ENCODE measurements at places on chromosomes 1 and 21.

DNA sequence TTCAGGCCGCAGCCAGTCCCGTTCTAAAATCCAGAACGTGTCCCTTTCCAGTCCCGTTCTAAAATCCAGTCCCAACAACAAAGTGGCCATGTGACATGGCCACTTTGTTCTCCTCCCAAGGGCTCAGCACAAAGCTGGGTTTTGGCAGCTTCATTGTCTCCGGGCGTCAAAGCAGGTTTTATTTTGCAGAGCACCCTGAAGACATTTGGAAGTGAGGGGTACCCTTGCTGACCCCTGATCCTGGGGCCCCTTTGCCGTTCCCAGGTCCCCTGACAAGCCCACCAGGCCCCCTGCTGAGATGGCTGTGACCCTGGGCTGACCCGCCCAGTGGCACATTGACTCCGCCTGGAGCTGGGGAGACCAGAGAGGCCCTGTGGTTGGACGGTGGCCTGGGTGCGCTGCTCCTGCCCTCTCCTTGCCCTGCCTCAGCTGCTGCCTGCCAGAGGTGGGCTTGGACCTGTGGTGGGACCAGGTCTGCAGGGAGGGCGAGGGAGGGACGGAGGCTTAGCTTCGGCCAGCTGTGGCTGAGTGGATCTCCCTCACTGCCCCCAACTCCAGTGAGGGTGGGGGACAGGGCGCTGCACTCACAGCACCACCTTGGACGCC is 4.3 kb downstream of the PFKL start:
- no peak for DNase-seq

DNA sequence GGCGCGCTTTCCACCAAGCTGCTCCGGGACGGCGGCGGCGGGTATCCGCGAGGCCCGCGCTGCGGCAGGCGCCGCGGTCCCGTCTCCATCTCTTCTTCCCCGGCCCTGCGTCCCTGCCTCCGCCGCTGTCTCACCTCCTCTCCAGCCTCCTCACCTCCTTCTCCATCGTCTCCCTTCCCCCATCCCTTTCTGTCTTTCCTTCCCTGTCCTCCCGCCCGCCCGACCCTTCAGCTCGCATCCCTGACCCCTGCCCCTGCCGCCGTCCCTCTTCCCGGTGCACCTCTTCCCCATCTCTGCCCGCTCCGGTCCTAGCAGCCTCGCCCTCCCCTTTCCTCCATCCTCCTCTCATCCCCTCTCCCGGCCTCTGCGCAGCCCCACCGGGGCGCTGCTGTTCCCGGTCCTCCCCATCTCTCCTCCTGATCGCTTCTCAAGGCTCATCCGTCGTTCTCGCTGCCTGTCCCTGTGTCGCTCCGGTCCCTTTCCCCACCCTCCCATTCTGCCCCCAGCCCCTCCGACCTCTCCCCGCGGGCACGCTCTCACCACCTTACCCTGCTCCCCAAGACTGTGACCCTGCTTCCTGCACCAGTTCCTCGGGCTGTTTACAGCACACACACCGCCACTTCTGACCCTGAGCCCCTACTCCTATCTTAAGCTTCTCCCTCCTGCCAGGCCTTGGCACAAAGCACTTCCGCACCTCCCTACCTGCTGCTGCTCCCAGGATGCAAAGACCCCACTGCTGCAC is 760 bp upstream of the NPHP4 start:
- DNase-seq, result no peak

GRCh38 chr1:101178688-101179491 is 57.9 kb upstream of the S1PR1 start:
- DNase-seq, result no peak

DNA sequence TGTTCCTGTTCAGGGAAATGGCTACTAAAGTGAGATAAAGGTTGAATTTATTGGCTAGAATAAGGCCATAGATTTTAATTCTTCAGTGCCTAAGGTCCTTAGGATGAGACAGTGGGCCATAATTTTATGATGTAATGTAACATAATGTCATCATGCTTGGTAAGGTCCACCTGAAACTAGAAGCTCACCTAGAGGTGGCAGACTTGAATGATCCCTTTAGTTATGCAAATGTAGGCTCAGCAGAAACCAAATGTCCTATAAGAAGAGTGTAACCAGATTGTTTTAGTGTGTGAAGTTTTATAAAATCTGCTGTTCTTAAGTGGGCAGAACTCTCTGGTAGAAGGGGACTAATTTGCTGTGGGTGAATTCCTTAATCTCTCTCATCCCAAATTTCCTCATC is 13.5 kb upstream of the SETDB1 start:
- no peak for DNase-seq

DNA sequence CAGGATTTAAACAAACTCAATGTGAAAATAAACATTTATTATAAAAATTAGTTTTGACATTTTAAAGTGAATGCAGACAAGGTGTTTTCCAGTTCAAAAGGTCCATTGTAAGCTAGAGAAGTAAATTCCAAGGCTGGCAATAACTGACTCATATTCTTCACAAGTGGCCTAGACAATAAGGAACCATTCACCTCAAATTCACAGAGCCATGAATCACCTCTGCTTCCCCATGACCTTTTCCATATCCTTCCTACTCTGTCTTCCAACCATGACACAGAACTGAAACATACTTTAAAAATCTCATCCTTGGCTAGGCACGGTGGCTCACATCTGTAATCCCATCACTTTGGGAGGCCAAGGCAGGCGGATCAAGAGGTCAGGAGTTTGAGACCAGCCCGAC is 24.8 kb downstream of the F11R start:
- DNase-seq, result no peak

DNA sequence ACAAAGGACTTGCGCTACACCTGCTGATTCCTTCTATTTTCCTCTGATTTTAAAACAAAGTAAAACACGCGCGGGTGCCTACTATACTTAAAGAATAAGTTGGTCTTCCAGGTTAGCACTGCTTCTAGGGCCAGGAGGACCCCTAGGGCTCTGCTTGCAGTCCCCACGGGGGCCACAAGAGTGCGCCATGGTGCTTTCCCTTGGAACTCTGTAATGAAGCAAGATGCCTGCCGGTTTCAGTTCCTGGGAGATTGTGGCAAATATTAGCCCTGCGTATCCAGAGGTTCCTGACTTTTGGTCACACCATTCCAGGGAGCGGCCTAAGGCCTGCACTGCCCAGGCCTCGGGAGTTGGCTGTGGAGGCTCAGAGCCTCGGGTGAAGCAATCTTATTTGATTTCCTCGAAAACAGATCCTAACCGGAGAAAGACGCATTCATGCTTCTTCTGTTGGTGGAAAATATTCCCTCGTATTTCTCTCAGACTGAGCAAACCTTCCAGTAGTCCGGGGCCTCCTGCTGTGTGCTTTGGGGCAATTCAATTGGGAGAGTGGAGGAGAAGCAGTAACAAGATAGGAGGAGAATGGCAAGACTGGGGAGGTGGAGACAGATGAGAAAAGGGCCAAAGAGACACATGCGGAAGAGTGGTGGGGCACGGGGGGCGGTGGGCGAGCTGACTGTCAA is 25.3 kb downstream of the ADAM30 start:
- DNase-seq, result peak; percentile 73

GRCh38 chr1:25039229-25039628 is 109.2 kb upstream of the RUNX3 start:
- DNase-seq, result no peak

- DNase-seq, result no peak
These were observed 113.9 kb downstream of the MATN1 start for GRCh38 chr1:30609336-30609998.

DNA sequence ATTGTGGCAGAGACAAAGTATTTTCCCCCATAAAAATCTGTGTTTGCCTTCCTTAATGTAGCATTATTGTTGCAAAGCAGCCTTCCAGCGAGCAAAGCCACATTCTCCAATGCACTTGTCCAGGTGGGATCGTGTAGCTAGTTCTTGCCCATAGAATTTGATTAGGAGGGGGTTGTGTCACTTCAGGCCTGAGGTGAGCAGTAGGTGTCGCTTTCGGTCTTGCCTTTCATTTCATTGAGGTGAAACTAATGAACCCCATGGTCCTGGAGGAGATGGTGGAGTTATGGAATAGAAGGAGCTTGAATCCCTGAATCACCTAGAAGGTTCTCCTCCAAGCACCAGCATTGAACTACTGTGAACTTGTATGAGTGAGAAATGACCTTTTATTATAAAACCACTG is 318.9 kb upstream of the PBX1 start:
- no peak for DNase-seq

- DNase-seq, result no peak
These were observed 134.0 kb downstream of the DMRTB1 start for GRCh38 chr1:53592985-53593757.

DNA sequence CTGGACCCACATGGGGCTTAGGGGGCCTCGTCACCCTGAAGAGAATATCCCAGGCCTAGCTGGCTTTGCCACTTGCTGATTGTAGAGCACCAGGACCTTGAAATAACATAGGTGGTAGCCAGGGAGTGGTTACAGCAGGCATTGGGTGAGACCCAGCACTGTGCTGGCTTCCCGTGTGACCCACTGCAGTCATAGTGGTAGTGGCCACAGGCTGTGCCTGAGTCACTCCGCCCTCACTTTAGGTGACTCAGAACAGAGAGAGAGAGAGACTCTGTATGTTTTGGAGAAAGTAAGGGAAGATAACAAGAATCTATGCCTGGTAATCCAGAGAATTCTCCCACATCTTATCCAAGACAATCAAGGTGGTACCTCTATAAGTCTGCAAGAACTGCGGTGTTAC is 98.7 kb upstream of the LHX8 start:
- DNase-seq, result no peak

- DNase-seq, result peak; percentile 51
These were observed 139.7 kb upstream of the ARHGEF16 start for GRCh38 chr1:3314491-3315381.

GRCh38 chr1:191160837-191161236 is 683.2 kb upstream of the BRINP3 start:
- DNase-seq, result no peak

- no peak for DNase-seq
These were observed 1.3 kb downstream of the TBX15 start for GRCh38 chr1:118986555-118987467.

DNA sequence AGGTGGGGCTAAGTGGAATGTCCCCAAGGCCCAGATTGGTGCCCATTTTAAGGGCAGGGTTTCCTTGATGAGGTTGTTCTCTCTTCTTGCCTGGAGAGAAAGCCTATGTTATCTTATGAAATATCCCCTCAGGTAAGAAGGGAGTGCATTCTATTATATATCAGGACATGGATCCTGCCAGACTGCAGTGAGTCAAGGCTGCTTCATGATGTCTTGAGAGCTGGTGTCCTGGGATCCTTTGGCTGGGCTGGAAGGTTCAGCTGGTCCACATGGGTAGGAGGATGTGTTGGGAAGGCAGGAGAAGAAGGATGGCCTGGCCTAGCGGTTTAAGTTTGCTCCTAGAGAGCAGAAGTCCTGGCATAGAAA is 207.6 kb downstream of the ROR1 start:
- no peak for DNase-seq

- no peak for DNase-seq
These were observed 7.9 kb downstream of the KIF21B start for GRCh38 chr1:201015551-201016091.

DNA sequence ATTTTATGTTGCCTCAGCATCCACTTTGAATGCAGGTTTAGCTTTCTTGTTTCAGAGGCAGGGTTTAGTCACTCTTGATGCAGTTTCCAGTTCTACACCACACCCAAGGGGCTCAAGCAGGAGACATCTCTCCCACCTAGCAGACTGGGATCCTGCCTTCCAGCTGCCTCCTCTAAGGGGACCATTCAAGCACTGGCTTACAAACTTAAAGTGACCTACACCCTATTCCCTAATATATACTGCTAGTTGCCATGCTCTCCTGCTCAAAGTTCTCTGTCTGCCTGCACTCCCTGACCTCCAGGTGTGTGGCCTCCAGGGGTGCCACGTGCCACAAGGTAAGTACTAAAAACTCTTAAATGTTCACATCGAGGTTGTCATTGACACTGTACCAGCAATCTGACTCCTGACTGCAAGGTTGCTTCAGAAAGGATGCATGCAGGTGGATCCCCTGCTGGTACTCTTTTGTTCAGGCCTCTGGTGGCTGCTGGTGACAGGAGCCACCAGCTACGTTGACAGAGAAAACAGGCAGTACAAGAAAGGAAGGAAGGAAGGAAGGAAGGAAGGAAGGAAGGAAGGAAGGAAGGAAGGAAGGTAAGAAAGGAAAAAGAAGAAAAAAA is 185.9 kb downstream of the COQ8A start:
- DNase-seq, result no peak

GRCh38 chr1:160489513-160490261 is 33.4 kb downstream of the SLAMF6 start:
- DNase-seq, result no peak

DNA sequence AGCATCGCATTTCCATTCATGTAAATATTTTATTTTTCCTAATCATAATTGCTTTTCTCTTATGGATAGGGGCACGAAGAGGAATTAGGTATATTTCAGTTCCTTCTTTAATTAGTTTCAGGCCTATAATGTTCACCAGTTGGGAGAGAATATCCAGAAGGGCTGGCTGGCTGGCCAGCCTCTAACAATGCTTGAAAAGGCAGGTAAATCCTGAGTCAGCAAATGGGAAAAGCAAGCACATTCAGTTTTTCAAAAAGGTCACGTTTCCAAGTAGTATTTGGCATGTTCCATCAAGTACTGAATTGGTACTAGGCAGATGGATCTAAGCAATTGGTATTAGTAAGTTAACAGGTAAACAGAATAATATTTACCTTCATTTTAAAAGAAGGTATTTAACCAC is 8.0 kb downstream of the RAB29 start:
- no peak for DNase-seq

GRCh38 chr1:201022820-201023516 is 546 bp downstream of the KIF21B start:
- no peak for DNase-seq

DNA sequence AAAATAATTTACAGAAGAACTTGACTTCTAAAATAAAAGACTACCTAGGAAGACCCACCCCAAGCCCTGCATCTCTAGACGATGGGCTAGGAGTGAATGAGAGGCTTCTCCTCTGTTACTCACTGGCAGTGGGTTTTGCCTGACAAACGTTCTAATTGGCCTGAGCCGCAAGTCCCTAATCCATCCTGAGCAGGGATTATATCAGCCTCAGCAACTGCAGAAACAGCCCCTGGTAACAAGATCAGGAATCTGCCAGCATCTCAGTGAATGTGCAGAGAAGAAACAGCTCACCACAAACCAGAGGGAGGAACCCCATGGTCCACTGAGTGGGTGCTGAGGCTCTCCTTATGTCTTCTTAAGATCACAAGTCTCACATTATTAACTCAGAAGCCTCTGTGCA is 240.6 kb downstream of the BRINP2 start:
- no peak for DNase-seq

DNA sequence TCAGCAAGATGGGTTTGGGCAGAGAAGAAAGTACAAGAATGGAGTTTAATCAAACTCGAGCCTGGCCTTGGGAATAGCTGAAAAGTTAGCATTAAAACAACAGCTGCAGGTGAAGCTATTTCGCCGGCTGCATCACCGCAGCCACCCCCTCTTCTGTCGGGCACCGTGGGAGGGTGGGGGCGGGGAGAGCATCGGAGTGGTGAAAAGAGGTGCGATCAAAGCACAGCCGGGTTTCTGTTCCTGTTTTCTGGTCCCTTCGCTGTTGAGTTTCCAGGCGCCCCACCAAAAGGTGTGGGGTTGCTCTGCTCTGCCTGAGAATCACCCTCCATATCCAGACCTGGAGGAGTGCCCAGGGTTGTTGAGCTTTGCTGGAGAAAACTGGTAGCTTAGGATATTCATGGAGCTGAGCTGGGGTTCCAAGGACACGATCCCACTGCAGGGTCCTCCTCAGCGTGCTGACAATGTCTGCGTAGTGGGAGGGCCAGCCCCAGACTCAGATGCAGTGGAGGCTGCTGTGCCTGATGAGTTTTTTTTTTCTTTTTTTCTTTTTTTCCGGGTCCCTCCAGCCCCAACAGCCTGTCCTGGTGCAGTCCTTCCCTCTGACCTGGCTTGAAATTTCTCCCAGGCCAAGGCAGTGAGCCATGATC is 127.5 kb upstream of the C1orf174 start:
- DNase-seq, result no peak

- DNase-seq, result no peak
These were observed 117.1 kb upstream of the CSF3R start for GRCh38 chr1:36599828-36600227.

Data from ovary (tissue), 10 donors.